Tongue (tissue), 3 donors: ENCODE measurements at places on chromosomes 16 and 17. TPM values are rescaled to one million over a fixed set of nuclear protein-coding genes. Genes with fewer than 3 reads are reported as not detected.

- DNase-seq: no peak
These were observed 58.3 kb downstream of the NTN1 start for GRCh38 chr17:9079461-9080103.

DNA sequence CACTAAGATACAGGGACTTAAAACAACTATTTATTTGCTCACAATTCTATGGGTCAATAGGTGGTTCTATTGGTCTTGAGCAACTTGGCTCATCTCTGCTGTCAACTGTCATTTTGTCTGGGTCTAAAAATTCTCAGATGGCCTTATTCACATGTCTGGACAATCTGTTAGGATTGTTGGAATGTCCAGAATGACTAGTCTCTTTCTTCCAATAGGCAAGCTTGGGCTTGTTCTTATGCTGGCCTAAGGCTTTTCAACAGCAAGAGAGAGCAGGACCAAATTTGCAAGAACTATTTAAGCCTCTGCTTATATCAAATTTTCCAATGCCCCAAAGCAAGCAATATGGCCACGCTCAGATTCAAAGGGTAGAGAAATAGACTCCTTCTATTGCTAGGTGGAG is 240.9 kb downstream of the KIF2B start:
- no peak for DNase-seq

DNA sequence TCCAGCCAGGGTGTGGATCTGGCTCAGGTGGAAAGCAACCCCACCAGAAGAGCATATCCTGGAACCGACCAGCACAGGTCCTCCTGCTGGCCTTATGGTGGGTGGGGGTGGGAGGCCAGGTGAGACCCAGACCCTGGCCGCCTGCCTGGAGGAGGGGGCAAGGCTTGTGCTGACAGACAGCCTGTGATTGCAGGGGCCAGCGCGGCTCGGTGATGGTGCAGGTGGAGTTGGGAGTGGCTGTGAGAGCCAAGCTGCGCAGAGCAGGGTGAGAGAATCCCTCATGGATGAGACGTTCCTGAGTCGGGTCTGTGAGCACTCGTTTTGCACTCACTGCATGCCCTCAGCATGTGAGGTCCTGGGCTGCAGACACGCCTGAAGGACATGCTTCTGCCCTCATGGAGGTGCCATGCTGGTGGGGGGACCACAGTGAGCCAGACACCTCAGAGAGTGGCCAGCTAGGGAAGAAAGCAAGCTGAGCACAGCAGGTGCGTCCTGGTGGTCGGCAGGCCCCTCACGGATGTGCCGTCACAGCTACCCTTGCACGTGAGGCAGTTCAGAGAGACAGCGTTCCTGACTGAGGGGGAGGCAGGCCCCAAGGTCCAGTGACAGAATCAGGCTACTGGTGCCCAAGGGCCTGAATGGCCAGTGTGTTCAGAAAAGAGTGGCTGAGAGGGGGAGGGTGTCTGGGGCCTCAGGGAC is 3.8 kb upstream of the KCNJ12 start:
- DNase-seq: no peak

- no peak for DNase-seq
These were observed 99.4 kb upstream of the CACNG3 start for GRCh38 chr16:24156777-24157176.

GRCh38 chr17:27466743-27467375 is 10.6 kb downstream of the KSR1 start:
- no peak for DNase-seq

GRCh38 chr16:1772362-1772907 is at the start of gene EME2:
TSS of gene EME2 (plus strand) at chr16:1772810. CDS start at chr16:1773228, 418 bp downstream.
- no peak for DNase-seq

DNA sequence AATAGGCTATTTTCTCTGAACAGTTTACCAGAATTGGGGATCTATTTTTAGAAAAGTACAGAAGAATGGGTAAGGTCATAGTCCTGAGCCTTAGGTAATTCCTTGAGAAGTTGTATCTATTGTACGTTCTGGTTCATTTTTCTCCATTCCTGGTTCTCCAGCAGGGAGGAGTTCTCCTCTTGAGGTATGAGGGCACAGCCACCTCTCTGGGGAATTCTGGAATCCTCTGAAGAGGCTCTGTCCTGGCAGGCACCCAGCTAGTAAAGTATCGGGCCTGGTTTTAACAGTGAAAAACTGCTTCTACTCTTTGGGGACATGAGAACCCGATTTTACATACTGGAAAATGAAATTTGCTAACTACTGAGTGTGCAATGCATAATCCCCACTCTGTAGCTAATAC is 19.6 kb upstream of the PMFBP1 start:
- DNase-seq: no peak

DNA sequence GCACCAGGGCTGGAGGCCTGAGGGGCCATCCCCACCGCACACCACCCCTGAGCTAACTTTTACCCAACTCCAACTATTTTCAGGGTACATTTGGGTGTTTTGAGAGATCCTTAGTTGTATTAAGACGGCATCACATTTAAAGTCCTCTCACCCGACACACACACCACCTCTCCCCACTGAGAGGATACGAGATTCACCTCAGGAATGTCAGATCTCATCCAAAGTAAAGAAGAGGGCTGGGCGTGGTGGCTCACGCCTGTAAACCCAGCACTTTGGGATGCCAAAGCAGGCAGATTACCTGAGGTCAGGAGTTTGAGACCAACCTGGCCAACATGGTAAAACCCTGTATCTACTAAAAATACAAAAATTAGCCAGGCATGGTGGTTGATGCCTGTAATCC is 88.4 kb downstream of the RBFOX3 start:
- DNase-seq: no peak

DNA sequence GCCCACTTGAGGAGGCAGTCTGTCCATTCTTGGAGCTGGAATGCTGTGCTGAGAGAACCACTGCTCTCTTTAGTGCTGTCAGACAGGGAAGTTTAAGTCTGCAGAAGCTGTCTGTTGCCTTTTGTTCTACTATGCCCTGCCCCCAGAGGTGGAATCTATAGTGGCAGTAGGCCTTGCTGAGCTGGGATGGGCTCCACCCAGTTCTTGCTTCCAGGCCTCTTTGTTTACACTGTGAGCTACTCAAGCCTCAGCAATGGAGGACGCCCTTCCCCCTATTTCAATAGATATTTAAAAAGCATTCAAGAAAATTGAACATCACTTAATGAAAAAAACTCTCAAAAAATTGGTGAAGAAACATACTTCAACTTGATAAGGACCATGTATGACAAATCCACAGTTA is 313.5 kb downstream of the PHKB start:
- no peak for DNase-seq

GRCh38 chr17:62975206-62975605 is 9.2 kb downstream of the TANC2 start:
- DNase-seq: no peak

DNA sequence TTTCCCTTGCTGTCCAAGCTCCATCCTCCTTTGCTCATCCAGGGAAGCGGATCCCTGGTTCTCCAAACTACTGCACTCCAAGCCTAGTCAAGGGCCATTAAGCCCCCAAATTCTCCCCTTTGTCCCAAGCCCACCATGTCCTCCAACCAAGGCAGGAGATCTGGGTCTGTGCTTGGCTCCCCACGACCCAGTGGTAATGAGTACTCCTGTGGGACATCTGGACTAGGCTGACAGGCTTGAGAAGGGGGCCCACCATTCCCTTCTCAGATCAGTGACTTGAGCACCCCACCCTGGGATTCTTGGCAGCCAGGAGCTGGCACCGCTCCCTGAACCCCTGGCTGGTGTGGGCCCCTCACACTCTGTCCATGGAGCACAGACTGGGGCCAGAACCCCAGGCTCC is 17.1 kb downstream of the OSBPL7 start:
- DNase-seq: no peak

GRCh38 chr17:38897176-38897575 is 27.3 kb downstream of the LASP1 start:
- DNase-seq: peak; percentile 80

GRCh38 chr17:35849469-35850348 is 19.0 kb downstream of the HEATR9 start:
- peak; percentile 74 for DNase-seq

DNA sequence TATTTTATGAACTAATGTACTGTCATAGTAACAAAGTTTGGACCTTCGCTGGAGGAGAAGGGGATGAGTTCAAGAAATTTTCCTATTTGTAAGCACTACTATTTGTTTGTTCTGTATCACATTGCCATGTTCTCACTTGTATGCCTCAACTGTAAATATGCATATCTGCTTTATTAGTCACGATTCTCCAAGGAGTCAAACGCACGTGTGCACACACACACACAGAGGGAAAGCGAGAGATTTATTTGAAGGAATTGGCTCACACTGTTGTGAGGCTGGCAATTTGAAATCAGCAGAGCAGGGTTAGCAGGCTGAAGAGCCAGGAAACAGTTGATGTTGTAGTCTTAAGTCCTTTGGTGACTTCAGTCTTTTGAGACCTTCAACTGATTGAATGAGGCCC is 24.9 kb upstream of the MYH2 start:
- no peak for DNase-seq

DNA sequence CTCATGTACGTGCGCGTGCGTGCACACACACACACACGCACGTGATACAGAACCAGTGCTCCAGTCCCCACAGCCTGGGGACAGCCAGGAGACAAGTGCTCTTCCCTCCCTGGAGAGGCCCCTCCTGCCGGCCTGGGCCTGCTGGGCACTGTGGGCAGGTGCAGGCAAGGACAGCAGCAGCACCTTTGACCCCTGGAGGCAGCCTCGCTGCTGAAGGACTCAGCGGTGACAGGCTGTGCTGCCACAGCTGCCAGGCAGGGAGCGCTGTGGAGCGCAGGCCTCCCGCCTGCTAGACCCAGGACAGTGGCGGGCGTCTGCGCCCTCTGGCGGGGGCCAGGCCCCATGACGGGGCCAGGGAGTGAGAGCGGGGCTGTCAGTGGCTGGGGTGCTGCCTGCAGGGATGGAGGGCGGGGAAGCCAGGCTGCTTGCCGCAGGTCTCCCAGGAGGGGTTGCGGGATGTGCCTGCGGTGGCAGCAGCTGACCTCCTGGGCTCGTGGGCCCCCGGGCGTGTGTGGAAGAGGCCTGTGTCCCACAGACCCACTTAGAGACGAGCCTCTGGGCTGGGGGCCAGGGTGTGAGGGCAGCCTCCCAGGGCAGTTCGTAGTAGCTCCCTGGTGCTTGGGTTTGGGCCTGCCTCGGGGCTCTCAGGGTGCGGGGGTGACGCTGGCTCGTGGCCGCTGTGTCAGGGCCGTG is 63.5 kb upstream of the PVALEF start:
- DNase-seq: peak; percentile 85

DNA sequence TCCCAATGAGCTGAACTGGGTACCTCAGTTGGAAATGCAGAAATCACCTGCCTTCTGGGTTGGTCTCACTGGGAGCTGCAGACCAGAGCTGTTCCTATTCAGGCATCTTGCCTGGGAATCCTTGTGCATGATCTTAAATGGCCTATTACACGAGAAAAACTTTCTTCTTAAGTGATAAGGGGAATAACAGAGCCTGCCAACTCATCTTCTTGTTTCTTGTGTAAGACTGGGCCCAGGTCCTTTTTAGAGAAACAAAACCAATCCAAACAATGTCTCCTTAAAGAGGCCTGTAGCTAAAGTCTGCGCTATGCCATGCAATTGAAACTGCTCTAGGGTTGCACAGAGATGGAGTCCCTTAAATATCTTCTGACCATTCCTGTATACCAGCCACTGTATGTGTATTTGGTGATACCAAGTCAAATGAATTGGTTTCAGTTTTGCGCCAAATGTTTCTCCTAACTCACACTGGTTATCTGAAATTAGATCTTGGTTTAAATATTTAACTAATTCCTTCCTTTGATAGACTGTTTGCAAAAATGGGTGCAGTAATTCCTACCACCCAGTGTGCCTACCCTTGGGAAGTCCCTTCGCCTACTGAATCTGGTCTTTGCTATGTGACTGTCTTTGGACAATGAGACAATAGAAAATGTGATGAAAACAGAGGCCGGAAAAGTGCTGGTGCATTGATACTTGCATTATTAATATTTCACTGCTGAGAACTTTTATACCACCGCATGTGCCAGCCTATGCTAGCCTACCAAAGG is 6.5 kb upstream of the CCL23 start:
- no peak for DNase-seq

DNA sequence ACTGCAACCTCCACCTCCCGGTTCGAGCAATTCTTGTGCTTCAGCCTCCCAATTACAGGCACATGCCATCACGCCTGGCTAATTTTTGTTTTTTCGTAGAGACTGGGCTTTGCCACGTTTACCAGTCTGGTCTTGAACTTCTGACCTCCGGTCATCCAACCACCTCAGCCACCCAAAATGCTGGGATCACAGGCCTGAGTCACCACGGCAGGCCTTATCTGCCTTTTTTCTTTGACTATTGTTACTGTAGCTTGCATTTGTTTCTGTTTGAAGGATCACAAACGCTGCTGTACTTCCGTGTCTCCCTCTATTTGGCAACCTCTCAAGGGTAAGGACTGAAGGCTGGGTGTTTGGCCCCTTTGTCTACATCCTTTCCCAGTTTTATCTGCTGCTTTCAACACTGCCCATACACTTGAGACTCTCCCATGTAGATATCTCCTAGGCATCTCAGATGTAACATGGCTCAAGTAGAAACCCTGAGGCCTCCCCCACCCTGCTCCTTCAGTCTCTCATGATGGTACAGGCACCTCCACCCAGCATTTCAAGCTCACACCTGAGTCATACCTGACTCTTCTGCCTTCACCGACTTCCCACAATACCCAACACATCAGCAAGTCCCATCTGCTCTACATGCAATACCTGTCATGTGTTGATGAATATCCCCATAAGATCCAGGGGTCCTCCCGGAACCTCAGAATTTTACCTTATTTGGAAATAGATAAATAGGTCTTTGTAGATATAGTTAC is 219.0 kb downstream of the CPPED1 start:
- DNase-seq: no peak

GRCh38 chr17:29090750-29091605 is 48.0 kb downstream of the PIPOX start:
- DNase-seq: no peak

GRCh38 chr17:67435786-67436185 is 58.7 kb downstream of the PITPNC1 start:
- DNase-seq: no peak

GRCh38 chr16:26391833-26392232 is 674.9 kb upstream of the C16orf82 start:
- no peak for DNase-seq

The KRTAP17-1 gene
- total RNA-seq: 1.0 TPM

The TMC7 gene
- 2.4 TPM for total RNA-seq

The PIRT gene
- total RNA-seq: 0.82 TPM

The KIF18B gene
- total RNA-seq: 3.6 TPM

The RHBDF1 gene
- 33.0 TPM for total RNA-seq

The TEX19 gene
- not detected for total RNA-seq

The ORC6 gene
- total RNA-seq: 11.9 TPM

The FOXO3B gene
- 4.8 TPM for total RNA-seq

The ACE gene
- 9.6 TPM for total RNA-seq

The HBA2 gene
- 803 TPM for total RNA-seq

The GPR179 gene
- total RNA-seq: 0.21 TPM

The PLCG2 gene
- total RNA-seq: 10.4 TPM

The B3GNT9 gene
- 25.2 TPM for total RNA-seq

The COX6A2 gene
- 63.5 TPM for total RNA-seq

The CDH16 gene
- 0.31 TPM for total RNA-seq
